Fibroblast of the aortic adventitia (primary cell): ENCODE measurements at places on chromosomes 3 and 15.

- no peak for DNase-seq
Measured at GRCh38 chr15:77027111-77027696, 32.3 kb downstream of the PSTPIP1 start.

- DNase-seq = no peak
Measured at GRCh38 chr3:27145719-27146118, 223.5 kb downstream of the NEK10 start.

DNA sequence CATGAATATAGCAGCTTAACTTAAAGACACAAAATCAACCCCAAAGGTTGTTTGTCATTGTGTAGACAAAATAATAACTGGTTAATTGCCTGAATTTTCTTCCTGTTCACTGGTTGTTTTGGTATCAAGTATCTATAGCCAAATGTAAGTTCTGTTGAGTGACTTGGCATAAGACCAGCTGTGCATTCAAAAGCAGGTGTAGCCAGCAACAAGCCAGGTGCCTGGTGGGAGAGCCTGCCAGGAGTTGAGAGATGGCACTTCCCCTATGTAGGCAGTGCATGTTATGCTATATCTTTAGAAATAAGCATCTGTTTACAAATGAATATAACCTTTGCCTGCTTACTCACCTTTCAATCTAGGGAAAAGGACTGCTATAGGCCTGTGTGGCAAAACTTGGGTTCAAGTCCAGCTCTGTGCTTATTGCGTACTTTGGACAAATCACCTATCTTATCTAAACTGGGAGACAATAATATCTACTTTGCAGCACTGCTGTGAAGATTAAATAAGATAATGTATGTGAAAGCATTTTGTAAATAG is 84.9 kb upstream of the TBL1XR1 start:
- DNase-seq = no peak

DNA sequence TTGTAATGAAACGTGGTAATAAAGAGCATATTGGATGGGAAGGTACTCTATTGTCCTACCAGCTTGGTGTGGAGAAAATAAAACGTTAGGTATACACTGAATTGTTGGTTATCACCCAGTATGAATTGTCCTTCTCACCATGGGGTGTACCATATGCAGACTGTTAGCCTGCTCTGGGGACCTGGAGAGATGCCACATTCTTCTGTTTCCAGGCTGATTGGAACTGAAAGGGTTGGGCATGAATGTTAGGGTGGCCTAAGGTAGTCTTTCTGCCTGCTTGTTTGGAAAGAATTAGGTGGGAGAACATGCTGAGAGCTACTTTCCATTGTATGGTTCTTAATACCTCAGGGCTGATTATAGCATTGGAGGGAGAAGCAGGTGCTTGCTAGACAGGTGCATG is 340.6 kb downstream of the PTPRG start:
- no peak for DNase-seq

DNA sequence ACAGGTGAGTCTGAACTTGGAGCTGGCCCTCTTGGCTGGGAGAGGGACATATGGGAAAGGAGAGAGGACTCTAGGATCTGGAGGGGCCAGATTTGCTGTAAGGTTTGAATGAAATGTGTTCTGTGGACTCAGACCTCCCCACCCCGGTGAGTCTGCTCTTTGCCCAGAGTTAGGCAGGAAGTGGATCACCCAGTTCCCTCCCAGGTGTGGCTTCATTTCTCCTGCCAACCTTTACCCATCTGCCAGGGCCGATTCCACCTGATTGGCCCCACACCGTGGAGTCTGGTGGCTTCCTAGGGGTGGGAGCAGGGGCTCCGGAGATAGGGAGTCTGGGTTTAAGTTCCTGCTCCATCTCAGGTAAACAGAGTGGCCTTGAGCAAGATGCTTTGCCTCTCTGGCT is 25.5 kb downstream of the CD276 start:
- DNase-seq = no peak

DNA sequence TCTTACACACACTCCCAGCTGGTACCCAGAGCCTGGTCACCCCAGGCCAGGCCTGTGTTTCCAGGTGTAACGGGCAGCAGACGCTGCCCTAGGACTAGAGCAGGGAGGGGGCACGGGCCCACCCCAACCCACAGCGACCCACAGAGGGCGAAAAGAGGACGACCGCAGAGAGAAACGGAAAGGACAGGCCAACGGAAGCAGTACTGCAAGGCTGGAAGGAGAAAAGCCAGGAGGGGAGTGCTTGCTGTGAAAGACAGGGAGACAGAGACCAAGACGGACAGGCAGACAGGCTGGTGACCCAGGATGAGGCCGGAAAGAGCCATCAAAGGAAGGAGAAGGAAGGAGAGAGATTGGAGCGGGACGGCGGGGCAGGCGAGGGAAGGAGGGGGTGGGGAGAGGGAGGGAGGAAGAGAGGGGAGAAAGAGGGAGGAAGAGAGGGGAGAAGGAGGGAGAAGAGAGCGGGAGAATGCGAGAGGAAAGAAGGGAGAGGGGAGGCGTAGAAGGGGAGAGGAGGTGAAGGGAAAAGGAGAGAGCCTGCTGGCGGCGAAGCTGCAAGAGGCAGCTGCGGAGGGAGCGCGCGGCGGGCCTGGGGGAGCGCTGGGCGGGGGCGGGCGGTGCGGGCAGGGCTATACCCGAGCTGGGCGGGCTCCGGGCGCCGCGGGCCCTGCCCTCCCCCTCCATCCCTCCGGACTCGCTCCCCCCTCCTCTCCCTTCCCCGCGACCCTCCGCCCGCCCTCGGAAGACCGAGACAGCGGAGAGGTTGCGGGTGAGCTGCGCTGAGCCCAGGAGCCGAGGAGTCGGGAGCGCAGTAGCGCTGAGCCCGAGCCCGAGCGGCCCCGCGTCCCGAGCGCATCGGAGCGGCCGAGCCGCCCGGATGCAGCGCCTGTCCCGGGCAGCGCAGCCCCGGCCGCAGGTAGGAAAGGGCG is at the start of gene SLC6A1:
Gene SLC6A1, plus strand, starts transcription at position 732 of the 926 bp plus-strand sequence. CDS start 24,464 bp downstream, outside the sequence.
- no peak for DNase-seq

DNA sequence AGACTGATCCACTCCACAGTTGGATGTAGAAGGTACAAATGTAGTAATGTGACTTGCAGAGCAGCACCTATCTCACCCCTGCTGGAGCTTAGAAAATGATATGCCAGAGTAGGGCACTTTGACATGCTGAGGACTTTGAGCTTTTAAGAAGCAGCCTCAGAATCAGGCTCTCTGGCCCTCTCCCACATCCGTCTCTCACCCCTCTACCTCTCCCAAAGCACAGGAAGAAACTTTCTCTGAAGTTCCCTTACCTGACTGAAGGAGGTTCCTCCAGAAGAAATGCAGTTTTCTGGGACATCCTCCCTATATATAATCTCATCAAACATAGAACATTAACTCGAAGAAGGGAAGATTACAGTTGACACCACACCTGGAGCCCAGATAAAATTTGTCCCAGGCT is 98.4 kb upstream of the PEX5L start:
- no peak for DNase-seq

DNA sequence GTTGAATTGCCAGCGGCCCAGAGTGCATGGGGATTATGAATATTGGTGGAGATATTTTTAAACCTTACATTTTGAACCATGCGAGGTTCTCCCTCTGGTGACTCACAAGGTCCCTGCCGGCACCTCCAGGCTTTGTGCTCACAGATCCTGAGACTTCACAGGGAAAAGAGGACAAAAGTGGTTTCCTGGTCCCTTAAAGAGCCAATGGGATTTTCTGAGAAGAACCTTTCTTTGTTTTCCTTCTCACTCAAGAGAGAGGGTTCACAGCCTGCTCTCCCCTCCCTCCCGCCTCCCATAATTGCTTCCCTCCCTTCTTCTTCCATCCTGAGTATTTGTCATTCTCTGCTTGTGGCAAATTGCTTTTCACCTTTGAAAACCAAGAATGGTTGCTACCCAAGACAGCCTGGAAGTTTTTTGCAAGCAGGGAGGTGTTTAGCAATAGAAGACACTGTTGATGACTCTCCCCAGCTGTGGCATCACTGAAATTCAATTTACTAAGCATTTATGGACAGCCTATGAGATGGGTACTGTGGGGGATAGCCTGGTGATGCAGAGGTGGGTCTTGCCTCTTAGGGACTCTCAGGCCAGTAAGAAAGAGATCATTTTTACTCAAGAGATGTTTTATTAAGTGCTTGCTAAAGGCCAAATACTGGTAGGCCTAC is 76.6 kb downstream of the CPN2 start:
- no peak for DNase-seq

GRCh38 chr3:36097209-36097608 is 283.1 kb upstream of the STAC start:
- no peak for DNase-seq

- no peak for DNase-seq
Measured at GRCh38 chr15:50107591-50108408, 11.2 kb downstream of the ATP8B4 start.

DNA sequence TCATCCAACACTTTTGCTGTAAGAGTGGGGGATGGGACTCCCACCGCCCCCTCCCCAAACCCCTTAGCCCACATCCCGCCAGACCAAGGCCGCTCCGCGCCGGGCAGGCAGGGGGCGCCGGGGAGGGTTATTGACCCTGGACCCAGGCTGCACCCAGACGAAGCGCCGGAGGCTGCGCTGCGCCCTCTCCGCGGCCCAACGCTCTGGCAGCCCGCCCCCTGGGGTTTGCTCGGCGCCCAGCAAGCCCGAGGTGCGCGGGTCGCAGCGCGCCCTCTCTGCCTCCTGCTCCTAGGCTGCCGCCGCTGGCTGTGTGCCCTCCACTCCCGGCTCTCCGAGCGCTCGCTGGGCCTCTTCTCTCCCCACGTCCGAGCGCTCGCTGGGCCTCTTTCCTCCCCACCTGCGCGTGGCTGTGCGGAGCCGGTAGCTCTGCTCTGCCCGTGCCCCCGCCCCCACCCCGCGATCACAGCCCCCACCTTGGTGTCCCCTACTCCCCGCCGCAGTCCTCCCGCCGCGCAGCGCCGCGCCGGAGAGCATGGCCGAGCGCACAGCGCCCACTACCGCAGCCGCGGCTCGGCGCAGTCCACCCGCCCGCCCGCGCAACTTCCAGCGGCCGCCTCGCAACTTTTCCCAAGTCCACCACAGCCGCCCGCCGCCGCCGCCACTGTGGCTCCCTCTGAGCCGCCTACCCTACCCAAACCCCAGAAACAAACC is 1.2 kb downstream of the MECOM start:
- peak; percentile 76 for DNase-seq

DNA sequence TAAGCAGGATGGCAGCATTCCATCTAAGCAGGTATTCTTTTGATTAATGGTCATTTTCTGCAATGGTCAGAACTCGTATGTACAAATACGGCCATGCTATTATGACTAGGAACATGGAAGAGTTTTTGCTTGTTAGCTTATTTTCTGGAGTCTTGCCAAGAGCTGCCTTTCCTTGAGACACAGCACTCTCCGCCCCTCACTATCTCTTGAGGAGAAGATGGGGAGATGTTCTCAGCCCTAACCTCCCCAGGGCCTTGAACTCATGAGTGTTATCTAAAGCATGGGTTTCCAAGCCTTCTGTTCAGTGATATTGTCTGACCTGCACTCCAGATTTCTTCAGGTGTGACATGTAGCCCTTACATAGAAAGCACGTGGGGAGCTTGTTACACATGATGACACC is 65.9 kb upstream of the ACTC1 start:
- no peak for DNase-seq

DNA sequence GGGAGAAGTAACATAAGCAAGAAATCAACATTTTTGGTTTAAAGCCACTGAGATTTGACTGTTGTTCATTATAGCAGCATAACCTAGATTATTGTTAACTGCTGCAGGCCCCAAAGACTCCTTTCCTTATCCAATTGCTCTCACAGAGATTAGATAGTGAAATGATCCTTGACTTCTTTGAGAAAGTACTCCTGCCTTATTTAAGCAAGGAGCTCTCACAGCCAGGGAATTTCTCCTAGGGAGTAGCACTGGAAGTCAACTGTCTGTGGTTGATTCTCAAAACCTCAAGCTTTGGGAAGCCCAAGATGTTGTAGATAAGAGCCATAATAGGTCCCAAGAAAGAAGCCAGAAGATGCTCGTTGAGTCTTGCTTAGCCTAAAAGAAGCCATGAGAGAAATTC is 151.8 kb upstream of the TSC22D2 start:
- DNase-seq = peak; percentile 58

DNA sequence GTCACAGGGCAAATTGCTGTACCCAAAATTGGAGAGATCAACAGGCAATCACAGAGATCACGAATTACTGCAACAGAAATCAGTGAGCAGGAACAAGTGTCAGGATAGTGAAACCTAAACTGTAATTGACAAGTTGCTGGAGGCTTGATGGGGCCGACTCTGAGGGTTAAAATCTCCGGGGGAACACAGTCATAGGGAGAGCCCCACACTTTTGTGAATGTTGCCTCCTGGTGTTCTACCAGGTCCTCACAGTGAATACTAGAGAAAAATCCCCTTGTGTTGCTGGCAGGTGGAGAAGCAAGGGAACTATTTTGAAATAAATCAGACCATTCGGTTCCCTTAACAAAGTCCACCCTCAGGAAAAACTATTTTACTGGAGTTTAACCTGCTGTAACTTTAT is 697.5 kb upstream of the CBLB start:
- no peak for DNase-seq

DNA sequence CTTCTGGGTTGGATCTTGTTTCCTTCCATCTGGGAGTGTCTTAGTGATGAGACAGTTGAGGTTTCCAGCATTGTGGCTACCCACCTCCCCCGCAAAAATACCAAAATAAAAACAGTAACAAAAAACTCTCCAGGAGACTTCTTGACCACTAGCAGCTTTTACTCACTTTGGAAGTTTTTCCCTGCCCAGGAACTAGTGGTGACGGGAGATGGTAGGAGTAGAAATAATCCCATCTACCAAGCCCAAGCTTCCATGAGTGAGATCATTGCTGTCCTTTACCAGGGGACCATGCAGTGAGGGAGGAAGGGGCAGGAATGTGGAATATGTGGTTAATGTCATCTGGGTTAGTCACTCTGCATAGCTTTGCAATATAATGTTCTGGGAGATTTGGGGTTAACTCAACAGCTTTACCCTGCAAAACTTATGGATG is 187.7 kb downstream of the ITPR1 start:
- DNase-seq = no peak

DNA sequence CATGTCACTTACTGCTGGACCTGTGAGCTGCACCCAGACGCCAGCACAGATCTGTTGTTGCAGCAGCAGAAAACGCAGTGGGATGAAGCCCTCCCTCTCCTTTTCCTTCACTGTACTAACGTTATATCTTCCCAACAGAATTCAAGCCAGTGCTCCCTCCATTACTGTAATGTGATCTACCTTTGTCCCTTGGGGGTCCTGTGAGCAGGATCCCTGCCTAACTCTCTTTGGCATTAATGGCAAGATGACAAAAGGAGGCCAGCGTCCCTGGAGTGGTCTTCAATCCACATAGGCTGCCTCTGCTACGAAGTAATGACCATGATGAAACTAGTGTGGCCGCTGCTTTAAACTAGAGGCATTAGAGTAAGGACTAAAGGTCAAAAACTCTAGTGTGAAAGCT is 69.3 kb upstream of the SOX14 start:
- no peak for DNase-seq

DNA sequence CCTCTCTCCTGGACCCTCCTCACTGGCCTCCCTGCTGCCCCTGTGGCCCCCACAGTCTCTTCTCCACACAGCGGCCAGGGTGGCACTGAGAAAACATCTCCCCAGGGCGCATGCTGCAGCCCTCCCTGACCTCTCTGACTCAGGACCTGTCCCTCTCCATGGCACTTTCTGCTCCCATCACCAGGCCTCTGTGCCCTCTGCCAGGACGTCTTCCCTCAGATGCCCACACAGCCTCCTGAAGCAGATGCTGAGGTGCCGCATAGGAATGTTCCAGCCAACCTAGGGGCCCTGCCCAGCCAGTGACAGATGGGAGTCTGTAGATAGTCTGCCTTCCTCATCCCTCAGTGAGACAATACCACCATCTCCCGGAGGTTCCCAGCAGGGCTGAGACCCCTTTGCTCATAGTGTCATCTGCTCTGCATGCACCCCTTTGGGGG is 8.7 kb downstream of the MYL3 start:
- DNase-seq = no peak

- DNase-seq = no peak
Measured at GRCh38 chr3:135771760-135772159, 193.8 kb upstream of the PPP2R3A start.
